ENCODE measurements at places on chromosomes 4 and X. TPM values are rescaled to one million over a fixed set of nuclear protein-coding genes. Genes with fewer than 3 reads are reported as not detected.

GRCh38 chrX:111431001-111431400, 19.0 kb upstream of the DCX start:
- no peaks in the 10 kb centered on the region for H3K27me3 ChIP-seq
- no peaks in the 10 kb centered on the region for H3K36me3 ChIP-seq
- H3K4me3 ChIP-seq: no peak overlapping the region
- H3K4me1 ChIP-seq: no peaks in the 10 kb centered on the region
- H3K27ac ChIP-seq: no peak overlapping the region

DNA sequence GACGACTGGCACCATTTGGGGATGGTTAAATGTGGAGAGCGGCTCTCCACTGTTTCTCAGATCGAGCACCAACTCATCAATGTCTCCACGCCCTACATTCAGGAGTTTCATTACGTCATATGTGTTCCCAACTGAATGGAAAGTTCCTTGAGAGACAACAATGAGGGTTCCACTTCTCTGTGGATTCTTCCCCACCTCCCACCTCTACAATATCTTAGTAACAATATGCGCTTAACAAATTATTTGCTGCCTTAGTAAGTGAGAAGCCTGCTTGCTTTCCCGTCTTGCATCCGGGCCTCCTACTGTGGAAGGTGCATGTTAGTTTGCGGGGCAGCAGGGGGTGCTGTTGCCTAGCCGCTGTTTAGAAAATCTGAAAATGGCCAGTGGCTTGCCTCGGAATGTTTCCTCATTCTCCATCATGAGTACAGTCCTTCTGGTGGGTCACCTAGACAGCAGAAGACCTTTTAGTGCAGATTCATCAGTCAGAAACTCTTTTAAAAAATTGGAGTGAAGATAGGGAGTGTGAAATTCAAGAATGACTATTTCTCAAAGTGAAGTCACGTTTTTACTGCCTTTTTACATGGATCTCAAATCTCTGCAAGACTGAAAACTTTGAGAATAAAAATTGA, 55.7 kb downstream of the PHOX2B start:
- H3K36me3 ChIP-seq: peaks cover 24% of the 10 kb centered on the region
- H3K27ac ChIP-seq: no peak overlapping the region
- no peak for DNase-seq
- H3K4me3 ChIP-seq: no peak overlapping the region
- no peaks in the 10 kb centered on the region for H3K27me3 ChIP-seq

The APLN gene
- total RNA-seq: 1.1 TPM

GRCh38 chr4:3786196-3786869, 20.1 kb downstream of the ADRA2C start:
- no peak overlapping the region for H3K4me3 ChIP-seq
- no peaks in the 10 kb centered on the region for H3K36me3 ChIP-seq
- H3K4me1 ChIP-seq: peaks cover 13% of the 10 kb centered on the region
- no peaks in the 10 kb centered on the region for H3K27me3 ChIP-seq

The FAM47A gene
- not detected for total RNA-seq

DNA sequence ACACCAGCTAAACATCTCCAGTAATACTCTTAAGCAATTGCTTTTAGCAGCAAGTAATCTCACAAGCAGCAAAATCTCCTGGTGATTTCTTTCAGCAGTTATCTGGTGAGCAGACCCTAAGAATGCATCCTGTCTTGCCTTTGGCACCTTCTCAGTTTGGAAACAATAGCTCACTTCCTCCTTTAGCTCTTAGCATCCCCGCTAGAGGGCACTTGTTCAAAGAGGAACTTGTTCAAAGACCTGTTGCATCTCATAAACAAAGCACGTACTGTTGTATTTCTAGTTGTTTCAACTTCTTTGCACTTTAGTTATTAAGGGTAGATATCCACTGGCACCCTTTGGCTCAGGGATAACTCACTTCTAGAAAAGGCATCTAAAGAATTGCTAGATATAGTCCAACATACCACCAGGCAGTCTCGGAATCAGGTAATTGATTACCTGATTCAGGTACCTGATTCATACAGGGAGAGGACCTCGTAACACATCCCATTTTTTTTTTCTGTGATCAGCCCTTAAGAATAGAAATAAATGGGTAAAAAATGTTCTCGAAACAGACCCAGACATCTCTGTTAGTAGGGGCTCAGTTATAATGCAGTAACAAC, 81.9 kb upstream of the QRFPR start:
- no peaks in the 10 kb centered on the region for H3K36me3 ChIP-seq
- DNase-seq: no peak
- no peak overlapping the region for H3K27ac ChIP-seq
- H3K27me3 ChIP-seq: no peaks in the 10 kb centered on the region
- H3K4me3 ChIP-seq: no peak overlapping the region
- no peaks in the 10 kb centered on the region for H3K4me1 ChIP-seq

DNA sequence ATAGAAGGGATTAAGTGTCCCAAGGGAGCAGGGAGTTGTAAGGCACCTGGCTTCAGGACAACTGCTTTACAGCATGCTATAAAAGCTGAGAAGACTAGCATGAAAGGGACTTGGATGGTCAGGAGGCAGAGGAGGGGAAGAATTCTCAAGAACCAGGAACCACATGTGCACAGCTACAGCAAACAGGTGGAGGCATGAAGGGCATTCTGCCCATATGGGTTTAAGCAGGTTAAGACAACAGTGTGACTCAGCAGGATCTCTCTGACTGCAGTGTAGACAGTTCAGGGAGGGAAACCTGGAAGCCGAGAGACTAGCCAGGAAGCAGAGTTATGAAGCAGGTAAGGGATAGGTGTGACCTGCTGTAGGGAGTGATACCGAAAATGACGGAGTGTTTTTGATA, 117.0 kb downstream of the DHRSX start:
- H3K4me1 ChIP-seq: no peaks in the 10 kb centered on the region
- no peaks in the 10 kb centered on the region for H3K27me3 ChIP-seq
- no peaks in the 10 kb centered on the region for H3K36me3 ChIP-seq
- no peak overlapping the region for H3K4me3 ChIP-seq
- DNase-seq: no peak

DNA sequence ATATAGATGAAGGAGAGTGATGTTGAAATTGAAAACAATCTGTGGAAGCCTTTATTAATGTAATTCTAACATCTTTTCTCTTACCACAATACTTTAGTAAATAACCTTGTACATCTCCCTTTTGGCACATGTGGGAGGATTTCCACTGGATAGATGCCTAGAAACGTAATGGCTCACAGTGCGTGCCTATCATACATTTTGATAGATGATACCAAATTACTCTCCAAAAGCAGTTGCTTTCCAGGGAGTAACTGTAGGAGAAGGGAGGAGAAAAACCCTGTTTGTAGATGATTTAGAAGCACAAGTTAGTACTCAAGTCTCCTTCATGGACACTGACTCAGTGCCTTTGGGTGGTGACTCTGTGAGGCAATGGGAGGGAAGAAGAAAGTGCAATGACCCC, 476.3 kb downstream of the CCSER1 start:
- no peaks in the 10 kb centered on the region for H3K4me1 ChIP-seq
- no peak overlapping the region for H3K27ac ChIP-seq
- H3K4me3 ChIP-seq: no peak overlapping the region
- no peak for DNase-seq
- no peaks in the 10 kb centered on the region for H3K27me3 ChIP-seq

- H3K36me3 ChIP-seq: no peaks in the 10 kb centered on the region
- H3K27me3 ChIP-seq: no peaks in the 10 kb centered on the region
- no peak overlapping the region for H3K27ac ChIP-seq
- no peak for DNase-seq
- no peak overlapping the region for H3K4me3 ChIP-seq
Measured at GRCh38 chrX:14843666-14844065, 29.2 kb downstream of the FANCB start.

- no peaks in the 10 kb centered on the region for H3K36me3 ChIP-seq
- H3K4me1 ChIP-seq: no peaks in the 10 kb centered on the region
- H3K27me3 ChIP-seq: no peaks in the 10 kb centered on the region
- no peak overlapping the region for H3K27ac ChIP-seq
- DNase-seq: no peak
Measured at GRCh38 chr4:153764601-153765368, 5.0 kb upstream of the RNF175 start.

The S100P gene
- total RNA-seq: not detected

- peaks cover 36% of the 10 kb centered on the region for H3K36me3 ChIP-seq
- H3K4me3 ChIP-seq: no peak overlapping the region
- no peak overlapping the region for H3K27ac ChIP-seq
- H3K4me1 ChIP-seq: peaks cover 7% of the 10 kb centered on the region
- H3K27me3 ChIP-seq: no peaks in the 10 kb centered on the region
Measured at GRCh38 chrX:2488621-2489285, 12.0 kb downstream of the DHRSX start.

The CXorf49 gene
- total RNA-seq: not detected

GRCh38 chr4:117227925-117228324, 142.5 kb upstream of the TRAM1L1 start:
- H3K36me3 ChIP-seq: no peaks in the 10 kb centered on the region
- no peak for DNase-seq
- no peak overlapping the region for H3K27ac ChIP-seq
- H3K4me1 ChIP-seq: no peaks in the 10 kb centered on the region
- H3K27me3 ChIP-seq: no peaks in the 10 kb centered on the region
- H3K4me3 ChIP-seq: no peak overlapping the region

The RTL9 gene
- total RNA-seq: 0.27 TPM

- no peaks in the 10 kb centered on the region for H3K27me3 ChIP-seq
- no peak overlapping the region for H3K27ac ChIP-seq
Measured at GRCh38 chr4:117893207-117893606, 141.1 kb upstream of the NDST3 start.

All from thoracic aorta (tissue), 2 donors.